ENCODE measurements at places on chromosomes 12 and 14.
A peak's percentile ranks its signal among the peaks of the same experiment; 100 is the strongest.

- DNase-seq, result no peak
These were observed 16.0 kb upstream of the SLC38A2 start for GRCh38 chr12:46388427-46389021.

- no peak for DNase-seq
These were observed 8.3 kb downstream of the LAG3 start for GRCh38 chr12:6780573-6780972.

- DNase-seq, result no peak
These were observed 157.6 kb downstream of the PRKCH start for GRCh38 chr14:61478971-61479473.

DNA sequence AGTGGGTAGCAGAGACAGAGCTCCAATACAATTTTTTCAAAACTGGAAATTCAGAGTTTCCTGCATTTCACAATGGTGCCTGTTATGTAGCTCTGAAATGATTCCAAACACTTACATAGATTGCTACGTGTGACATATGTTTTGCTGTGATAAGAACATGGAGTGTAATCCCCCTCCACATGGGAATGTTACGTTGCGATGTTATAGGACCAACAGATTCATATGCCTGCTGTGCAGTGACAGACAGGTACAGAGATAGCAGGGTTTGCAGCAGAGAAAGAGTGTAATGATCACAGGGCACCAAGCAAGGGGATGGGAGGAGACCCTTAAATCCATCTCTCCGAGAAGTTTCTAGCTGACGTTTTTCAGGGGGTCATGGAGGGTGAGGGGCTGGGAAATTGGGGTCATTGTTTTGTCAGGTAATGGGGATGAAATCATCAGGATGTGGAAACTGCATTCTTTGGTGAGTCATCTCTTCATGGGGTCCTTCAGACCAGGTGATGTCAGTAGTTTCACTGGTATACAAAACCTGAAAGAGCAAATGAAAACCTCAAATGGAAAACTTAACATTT, 76.6 kb upstream of the OSBPL8 start:
- DNase-seq, result peak; percentile 58

GRCh38 chr12:71725011-71725410, 29.7 kb upstream of the RAB21 start:
- no peak for DNase-seq

DNA sequence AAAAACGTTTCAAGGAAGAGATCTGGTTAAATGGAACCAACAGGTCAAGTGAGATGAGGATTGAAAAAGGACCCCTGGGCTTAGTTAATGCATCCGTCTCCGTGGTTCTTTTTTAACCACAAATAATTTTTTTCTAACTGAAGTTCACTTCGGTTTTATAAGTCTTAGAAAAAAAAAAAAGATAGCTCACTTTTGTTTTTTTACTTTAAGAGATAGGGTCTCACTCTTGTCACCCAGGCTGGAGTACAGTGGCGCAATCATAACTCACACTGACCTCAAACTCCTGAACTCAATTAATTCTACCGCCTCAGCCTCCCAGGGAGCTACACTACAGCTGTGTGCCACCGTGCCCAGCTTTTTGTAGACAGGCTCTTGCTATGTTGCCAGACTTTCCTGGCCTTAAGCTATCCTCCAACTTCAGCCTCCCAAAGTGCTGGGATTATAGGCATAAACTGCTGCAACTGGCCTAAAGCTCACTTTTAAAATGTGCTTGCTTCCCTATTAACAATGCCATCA, 11.8 kb downstream of the HNRNPC start:
- DNase-seq, result no peak

GRCh38 chr12:30757316-30757715, 2.6 kb upstream of the CAPRIN2 start:
- peak; percentile 86 for DNase-seq

GRCh38 chr14:89107626-89108025, 283.2 kb downstream of the TTC8 start:
- DNase-seq, result no peak

DNA sequence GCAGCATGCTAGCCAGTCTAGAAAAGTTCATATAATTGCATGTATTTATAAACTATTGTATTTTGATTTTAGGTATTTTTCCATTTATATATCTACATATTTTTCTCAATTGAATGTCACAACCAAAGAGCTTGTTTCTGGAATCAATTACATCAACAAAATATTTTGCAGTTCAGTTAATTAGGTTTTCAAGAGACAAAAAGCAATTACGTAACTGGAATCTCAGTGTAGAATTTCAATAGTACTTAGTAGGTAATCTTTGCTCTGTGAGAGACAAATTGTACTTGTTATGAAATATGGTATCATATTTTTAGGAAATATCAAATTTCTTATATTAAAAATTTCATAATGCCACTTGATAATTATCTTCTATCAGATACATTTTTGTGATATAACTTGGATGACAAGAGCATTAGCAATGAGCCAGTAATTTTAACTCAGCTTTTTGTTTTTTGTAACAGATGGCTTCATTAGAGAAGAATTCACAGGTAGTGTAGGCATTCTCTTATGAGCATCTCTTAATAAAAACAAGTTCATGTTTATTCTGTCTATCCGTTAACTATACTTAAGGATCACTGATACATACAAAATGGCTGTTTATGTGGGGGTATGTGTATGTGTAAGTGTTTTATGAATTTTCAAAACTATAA, 774.7 kb downstream of the C12orf50 start:
- DNase-seq, result no peak

All from erythroblast (primary cell).